Muscle of arm (tissue), 14 donors: ENCODE measurements at places on chromosomes 3 and 15.

- peak; percentile 12 for DNase-seq
Measured at GRCh38 chr3:24686808-24687207, 192.2 kb upstream of the THRB start.

- DNase-seq = no peak
Measured at GRCh38 chr3:148332509-148332908, 365.2 kb upstream of the AGTR1 start.

- no peak for DNase-seq
Measured at GRCh38 chr15:43253431-43254403, 13.0 kb downstream of the TGM5 start.

GRCh38 chr15:87707566-87708130 is 548.9 kb downstream of the NTRK3 start:
- no peak for DNase-seq

DNA sequence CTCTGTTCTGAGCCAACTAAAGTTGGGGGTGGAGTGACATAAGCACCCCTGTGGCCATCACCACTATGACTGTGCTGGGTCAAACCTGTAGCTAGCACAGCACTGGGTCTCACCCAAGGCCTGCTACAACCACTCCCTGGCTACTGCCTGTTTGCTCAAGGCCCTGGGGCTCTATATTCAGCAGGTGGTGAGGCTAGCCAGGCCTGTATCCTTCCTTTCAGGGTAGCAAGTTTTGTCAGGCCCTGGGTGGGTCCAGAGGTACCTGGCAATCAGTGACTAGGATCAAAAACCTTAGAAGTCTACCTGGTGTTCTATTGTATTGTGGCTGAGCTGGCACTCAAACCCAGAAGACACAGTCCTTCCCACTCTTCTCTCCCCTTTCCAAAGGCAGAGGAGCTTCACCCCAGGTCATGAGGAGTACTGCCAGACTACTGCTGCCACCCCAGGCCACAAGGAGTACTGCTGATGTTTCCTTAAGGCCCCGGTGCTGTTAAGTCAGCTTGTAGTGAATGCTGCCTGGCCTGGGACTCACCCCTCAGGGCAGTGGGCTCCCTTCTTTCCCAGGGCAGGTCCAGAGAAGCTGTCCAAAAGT is 170.8 kb downstream of the IGSF11 start:
- DNase-seq = no peak

DNA sequence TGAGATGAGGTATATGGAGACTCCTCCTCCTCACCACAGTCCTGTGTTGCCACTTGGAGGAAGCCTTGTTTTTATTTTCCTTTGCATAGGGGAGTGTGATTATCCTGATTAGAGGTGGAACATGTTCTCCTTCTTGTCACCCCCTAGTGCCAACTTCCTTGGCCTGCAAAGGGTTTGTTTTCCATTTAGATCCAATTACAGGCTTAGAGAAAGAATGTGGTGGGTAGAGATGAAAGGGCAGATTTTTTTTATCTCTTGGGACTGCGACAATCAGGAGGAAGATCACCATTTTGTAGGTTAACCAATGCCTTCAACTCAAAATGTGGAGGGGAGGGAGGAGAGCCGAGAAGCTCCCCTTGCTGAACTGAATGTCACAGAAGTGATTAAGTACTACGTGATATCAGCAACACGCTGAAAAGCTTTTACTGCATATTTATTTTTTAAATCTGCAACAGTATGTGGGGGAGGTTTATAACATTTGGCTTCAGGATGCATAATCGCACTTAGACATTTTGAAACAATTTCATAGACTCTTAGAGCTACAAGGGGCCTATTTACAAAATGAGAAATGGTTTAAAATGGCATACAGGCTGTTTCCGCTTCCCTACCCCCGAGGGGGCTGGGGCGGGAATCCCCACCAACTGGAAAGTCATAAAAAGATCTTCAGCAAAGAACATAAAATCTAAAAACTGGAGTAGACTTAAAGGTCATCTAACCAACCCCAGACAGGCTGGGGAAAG is 2.4 kb downstream of the LMCD1 start:
- DNase-seq = no peak

DNA sequence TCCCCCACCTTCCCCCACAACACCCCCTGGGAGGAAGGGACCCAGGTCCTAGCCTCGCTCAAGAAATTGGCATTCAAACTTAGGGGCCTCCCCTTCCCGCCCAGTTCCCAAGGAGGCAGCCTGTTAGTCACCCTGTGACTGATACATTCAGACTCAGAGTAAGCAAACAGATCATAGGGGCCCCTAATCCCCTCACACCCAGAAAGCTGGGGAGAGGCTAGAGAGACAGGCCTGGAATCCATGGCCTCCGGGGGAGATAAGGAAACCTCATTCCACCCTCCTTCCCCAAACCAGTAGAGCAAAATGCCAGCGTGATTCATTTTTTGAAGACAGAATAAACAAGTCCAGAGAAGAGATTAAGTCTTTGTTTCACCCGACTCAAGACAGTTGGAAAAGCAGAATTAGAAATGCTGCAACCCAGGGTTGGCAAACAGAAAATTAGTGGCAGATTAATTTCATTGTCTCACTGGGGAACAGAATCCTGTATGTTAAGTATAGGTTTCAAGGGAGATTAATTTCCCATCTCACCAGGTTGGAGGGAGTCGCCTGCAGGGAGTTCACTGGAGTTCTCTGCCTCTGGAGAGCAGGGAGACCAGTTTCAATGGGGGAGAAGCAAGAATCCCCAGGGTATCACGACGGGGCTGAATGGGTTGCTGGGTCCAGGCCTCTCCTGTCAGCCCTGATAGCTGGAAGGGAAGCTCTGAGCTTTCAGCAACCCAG is 268.3 kb downstream of the UACA start:
- no peak for DNase-seq

GRCh38 chr3:188700918-188701317 is 470.9 kb upstream of the TPRG1 start:
- no peak for DNase-seq

- no peak for DNase-seq
Measured at GRCh38 chr15:26182441-26182840, 319.3 kb upstream of the ATP10A start.

GRCh38 chr3:129383292-129383860 is 45.1 kb downstream of the EFCAB12 start:
- peak; percentile 55 for DNase-seq

- DNase-seq = no peak
Measured at GRCh38 chr3:138383715-138384465, 35.5 kb downstream of the MRAS start.

DNA sequence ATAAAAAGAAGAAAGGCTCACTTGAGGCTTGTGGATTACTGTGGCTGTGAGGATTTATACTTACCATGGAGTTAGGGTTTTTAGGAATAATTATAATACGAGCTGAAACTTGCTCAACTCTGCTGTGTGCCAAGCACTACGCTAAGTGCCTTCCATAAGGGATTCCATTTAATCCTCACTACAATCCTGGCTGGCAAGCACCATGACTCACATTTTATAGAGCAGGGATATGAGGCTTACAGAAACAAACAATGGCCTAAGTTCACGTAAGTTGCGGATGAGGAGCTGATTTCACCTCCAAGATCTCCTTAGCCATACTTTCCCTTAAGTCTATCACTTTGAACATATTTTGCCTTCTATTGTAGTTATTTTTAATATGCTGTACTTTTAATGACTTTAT is 43.9 kb upstream of the ARL8B start:
- DNase-seq = no peak

DNA sequence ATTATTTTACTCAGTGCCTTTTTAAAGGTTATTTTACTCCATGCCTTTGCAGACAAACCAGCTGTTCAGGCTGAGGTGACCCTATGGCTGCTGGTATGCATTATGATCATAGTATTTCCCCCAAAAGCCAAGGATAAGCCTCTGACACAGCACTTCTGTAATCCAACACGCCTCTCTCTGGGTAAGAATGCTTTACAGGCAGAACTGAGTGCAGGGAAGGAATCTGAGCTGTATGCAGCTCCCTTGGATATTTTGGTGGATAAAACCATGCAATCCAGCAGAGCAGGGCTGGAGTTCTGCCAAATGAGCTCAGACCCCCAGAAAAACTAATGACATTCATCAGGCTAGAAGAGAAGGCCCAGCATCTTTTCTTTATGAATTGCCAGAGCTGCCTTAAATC is 11.7 kb upstream of the MAP1A start:
- DNase-seq = peak; percentile 42

DNA sequence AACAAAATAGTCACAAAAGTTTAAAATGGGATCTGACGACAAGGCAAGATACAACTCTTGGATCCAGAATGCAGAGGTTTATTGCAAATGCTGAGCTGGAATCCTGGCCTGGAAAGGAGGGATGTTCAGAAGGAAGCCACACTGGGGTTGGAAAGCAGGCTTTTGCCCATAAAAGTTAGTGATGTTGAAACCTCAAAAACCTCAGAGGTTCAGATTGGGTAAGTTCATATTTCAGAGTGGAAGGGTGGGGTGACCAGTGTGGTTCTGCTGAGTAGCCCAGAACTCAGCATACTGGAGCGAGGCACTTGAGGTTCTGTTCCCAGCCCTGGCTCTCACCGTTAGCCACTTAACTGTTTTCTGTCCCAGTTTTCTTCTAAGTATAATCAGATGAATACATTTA is 114.0 kb upstream of the OSTN start:
- DNase-seq = no peak

- DNase-seq = no peak
Measured at GRCh38 chr3:64203216-64203615, 22.1 kb downstream of the PRICKLE2 start.

GRCh38 chr3:178618896-178619295 is 82.7 kb downstream of the KCNMB2 start:
- DNase-seq = no peak

GRCh38 chr3:51350751-51351150 is 34.3 kb upstream of the MANF start:
- DNase-seq = no peak

DNA sequence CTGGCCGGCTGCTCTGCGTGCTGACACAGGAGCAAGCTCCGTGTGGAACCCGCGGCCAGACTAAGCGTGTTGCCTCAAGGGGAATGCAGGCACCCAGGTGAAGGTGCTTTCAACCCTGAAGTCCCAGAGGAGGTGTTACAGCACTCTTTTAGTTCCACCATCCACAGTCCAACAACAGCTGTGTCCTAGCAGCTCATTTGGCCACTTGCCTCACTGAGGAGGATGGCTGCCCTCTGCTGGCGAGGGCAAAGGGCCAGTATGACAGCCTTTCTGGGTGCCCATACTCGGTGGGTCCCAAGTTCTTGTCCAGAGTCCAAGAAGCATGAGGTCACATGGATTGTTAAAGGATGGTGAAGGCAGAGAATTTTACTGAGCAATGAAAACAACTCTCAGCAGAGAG is 87.8 kb downstream of the C3orf85 start:
- no peak for DNase-seq

DNA sequence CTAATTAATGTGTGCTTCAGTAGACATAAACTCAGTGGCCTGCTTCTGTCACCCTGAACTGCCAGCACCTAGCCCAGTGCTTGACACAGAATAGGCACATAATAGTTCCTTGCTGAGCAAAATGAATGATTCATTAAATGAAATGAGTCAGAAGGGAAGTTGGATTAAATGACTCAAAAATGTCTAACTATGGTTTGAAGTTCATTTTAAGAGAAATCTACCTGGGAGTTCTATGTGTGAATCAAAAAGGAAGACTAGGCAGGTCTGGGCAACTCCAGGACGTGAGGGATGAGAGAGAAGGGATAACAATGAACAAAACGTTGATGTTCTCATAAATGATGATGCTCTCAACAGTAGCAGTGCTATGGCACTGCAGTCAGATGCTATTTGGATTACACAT is 175.0 kb downstream of the CFAP20DC start:
- no peak for DNase-seq

DNA sequence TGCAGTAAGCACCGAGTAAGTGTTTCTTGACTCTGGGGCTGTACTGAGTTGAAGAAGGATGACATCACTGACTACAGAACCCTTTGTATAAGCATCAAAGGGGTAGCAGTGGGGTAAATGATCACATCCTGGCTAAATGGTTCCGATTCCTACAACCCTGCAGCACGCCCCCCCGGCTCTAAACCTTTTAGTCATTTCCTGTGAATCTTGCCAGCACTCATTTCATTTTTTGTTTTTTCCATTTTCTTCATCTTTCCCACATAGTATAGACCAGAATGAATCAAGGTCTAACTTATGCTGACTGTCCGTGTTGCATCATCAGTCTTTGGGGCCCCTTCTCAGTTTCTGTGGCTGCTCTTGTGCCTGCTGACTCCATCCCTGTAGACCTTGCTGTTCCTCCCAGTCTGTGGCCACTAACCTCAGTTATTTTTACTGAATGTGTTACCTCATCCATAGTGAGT is 383.1 kb upstream of the TPRG1 start:
- no peak for DNase-seq

GRCh38 chr3:69240651-69241568 is 118.5 kb upstream of the LMOD3 start:
- DNase-seq = peak; percentile 18

DNA sequence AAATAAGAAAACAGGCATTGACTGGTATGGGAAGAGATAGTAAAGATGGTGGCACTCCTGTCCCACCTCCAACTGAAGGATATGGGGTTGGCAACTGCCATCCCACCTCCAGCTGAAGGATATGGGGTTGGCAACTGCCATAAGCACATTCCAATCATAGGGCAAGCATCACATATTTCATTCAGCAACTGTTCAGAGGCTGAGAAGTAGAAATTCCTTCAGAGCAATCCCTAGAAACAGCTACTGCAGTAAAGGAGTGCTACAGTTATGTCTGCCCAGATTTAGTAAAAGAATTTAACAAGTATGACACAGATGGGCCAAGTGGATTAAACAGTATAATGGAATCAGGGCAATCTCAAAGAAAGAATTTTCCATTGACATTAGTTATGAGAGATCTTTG is 156.8 kb downstream of the IMPG2 start:
- no peak for DNase-seq

GRCh38 chr3:94082391-94082937 is 19.6 kb downstream of the NSUN3 start:
- no peak for DNase-seq

DNA sequence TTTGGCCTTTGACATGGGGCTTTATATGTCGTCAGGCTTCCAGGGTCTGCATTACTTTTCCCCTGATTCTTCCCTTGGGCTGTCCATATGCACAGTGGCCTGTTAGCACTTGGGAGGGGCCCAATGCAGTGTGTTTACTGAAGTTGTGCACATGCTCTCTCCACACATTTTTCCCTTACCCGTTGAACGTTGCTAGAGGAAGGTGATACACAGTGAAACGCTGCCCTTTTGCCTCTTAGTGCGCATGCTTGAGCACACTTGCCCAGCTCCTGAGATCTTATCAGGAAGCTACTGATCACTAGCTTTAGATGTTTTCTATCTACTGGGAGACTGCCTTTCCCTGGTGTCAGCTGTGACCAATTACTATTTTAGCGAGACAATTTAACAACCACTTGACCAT is 1198.0 kb downstream of the ROBO1 start:
- DNase-seq = no peak

DNA sequence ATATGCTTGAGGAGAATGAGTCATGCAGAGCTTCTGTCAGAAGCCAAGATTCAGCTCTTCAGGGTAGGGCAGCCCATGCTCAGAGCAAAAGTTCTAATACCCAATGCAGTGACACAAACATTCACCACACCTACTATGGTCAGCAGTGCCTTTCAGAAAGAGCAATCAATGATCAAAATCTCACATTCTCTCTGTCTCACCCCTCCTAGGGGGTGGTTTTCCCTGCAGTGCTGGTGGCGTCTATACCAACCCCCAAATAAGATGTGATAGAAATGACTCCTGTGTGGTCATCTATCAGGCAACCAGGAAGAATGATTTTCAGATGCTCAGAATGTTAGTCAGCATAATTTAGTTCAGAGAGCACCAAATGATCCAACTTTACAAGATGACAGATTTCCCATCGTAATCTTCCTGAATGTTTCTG is 385.3 kb downstream of the NTRK3 start:
- DNase-seq = no peak
